DND-41 (cell line): ENCODE measurements at places on chromosomes 3 and 15.

DNA sequence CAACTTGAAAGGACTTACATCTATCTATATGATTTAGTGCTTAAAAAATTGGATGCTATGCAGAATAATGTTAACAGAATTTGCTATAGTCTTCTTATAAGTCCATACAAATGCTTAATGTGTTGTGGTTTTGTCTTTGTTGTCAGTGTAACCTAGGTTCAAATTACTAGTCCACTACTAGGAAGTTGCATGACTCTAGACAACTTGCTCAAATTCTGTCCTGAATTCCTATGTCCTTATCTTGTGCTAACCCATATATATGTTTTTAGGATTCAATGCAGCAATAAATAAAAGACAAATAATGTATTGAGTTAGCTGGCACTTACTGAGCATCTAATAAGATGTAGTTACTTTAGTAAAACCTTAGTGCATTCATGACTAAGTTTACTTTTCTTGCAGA, 276.5 kb upstream of the KCNMB2 start:
- no peaks in the 10 kb centered on the region for H3K36me3 ChIP-seq
- H3K4me3 ChIP-seq = no peak overlapping the region
- no peak overlapping the region for H3K27ac ChIP-seq
- no peak for DNase-seq

DNA sequence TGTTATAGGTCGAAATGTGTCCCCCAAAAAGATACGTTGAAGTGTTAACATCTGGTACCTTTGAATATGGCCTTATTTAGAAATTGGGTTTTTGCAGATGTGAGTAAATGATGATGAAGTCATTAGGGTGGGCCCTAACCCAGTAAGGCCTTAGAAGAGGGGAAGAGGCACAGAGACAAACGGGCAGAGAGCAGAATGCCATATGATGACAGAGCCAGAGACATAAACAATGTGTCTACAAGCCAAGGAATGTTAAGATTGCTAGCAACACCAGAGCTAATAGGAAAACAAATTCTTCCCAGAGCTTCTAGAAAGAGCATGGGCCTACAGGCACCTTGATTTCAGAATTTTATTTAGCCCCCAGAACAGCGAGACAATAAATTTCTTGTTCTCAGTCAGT, 693.1 kb upstream of the NECTIN3 start:
- no peaks in the 10 kb centered on the region for H3K27me3 ChIP-seq
- DNase-seq = no peak
- no peaks in the 10 kb centered on the region for H3K4me1 ChIP-seq
- no peak overlapping the region for H3K27ac ChIP-seq
- H3K36me3 ChIP-seq = no peaks in the 10 kb centered on the region
- no peak overlapping the region for H3K4me3 ChIP-seq

GRCh38 chr3:111607240-111607920, 12.2 kb upstream of the ZBED2 start:
- no peak overlapping the region for H3K4me3 ChIP-seq
- DNase-seq = no peak
- no peaks in the 10 kb centered on the region for H3K27me3 ChIP-seq
- peaks cover 83% of the 10 kb centered on the region for H3K36me3 ChIP-seq

- H3K4me1 ChIP-seq = no peaks in the 10 kb centered on the region
- no peaks in the 10 kb centered on the region for H3K27me3 ChIP-seq
- no peak for DNase-seq
- no peak overlapping the region for H3K4me3 ChIP-seq
- no peak overlapping the region for H3K27ac ChIP-seq
- no peaks in the 10 kb centered on the region for H3K36me3 ChIP-seq
These were observed 530.8 kb downstream of the SOX2 start for GRCh38 chr3:182242489-182242942.

- H3K4me1 ChIP-seq = no peaks in the 10 kb centered on the region
- no peak overlapping the region for H3K4me3 ChIP-seq
- no peak for DNase-seq
- no peaks in the 10 kb centered on the region for H3K27me3 ChIP-seq
- H3K36me3 ChIP-seq = no peaks in the 10 kb centered on the region
These were observed 45.4 kb downstream of the MAGI1 start for GRCh38 chr3:65993134-65993900.

DNA sequence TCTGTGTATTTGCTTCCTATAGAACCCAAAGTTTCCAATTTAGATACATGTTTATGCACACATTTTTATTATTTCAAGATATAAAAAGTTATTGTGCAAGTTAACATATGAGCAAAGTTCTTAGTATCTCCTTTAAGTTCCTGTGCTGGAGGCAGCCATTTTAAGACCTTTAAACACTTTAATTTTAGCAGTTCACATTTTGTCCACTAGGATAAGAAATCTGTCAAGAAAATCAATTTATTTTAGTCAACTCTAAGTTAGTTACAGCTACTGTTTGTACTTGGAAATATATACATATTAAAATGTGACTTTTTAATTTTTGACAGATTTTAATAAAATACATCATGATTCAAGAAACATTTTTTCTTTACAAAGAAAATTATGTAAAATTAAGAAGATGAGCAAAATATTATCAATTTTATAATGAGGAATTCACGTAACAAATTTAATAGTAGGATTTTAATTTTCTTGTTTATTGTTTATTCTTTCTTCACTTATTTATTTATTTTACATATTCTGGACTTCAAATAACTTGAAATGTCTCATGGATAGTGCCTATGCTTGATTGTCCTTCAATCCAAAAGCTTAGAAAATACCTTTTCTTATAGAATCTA, 402.6 kb upstream of the GBE1 start:
- no peak for DNase-seq
- no peaks in the 10 kb centered on the region for H3K4me1 ChIP-seq
- no peaks in the 10 kb centered on the region for H3K27me3 ChIP-seq

DNA sequence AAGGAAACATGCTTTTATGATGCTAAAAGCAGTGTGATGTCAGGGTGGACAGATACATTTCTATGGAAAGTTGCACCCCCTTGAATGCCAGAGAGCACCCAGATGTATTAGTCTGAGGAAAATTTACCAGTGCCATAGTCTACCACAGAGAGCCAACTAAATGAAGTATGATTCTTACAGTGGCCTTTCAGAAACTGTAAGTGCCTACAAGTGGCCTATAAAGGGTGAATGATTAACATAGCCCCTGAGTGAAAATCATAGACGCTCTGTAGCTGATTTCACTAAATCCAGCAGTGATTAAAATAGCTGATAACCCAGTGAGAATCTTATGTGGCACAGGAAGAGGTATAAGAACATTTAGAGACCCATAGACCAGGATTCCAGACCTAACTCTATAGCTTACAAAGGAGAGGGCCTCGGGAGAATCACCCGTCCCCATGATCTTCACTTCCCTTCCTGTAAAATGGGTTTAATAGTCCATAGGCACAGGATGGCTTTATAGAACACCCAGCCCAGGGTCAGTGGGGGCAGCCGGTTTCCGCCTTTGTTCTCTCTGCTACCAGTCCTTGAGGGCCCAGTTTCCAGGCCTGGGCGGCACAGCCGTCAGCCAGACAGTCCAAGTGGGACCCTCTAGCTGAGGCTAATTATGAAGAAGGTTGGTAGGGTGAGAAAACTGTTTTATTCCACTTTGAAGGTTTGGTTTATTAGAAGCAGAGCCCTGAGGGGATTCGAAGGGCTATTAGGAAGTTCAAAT, 35.5 kb upstream of the CACNA2D3 start:
- H3K36me3 ChIP-seq = no peaks in the 10 kb centered on the region
- no peak overlapping the region for H3K27ac ChIP-seq
- no peak for DNase-seq
- H3K4me1 ChIP-seq = no peaks in the 10 kb centered on the region

DNA sequence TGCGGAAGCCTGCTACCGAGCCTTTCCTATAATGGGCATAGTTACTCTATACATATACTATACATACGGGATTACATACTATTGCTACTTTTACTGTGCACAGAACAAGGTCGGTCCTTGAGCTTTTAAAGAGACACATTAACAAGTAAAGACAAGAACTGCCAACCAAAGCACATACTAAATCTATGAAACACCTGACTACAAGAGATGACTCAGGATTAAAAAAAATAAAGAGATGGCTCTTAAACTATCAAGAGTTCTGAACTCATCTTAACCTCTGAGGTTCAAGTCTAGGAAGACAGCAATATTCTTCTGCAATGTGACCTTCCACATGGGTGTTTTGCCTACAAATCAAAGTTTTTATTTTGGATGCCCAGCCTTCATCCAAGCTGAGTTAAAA, 106.8 kb downstream of the TNIK start:
- H3K4me3 ChIP-seq = no peak overlapping the region
- H3K4me1 ChIP-seq = no peaks in the 10 kb centered on the region
- H3K27ac ChIP-seq = no peak overlapping the region
- no peaks in the 10 kb centered on the region for H3K36me3 ChIP-seq

GRCh38 chr15:73996939-73997338, 2.4 kb downstream of the PML start:
- H3K36me3 ChIP-seq = peaks cover 20% of the 10 kb centered on the region
- DNase-seq = peak; percentile 56

- H3K4me1 ChIP-seq = no peaks in the 10 kb centered on the region
- H3K4me3 ChIP-seq = no peak overlapping the region
- no peak for DNase-seq
- no peaks in the 10 kb centered on the region for H3K27me3 ChIP-seq
- H3K27ac ChIP-seq = no peak overlapping the region
These were observed 125.9 kb upstream of the PHLDB2 start for GRCh38 chr3:111733154-111733553.

GRCh38 chr15:74265046-74265639, 29.0 kb downstream of the CCDC33 start:
- no peaks in the 10 kb centered on the region for H3K36me3 ChIP-seq
- no peak overlapping the region for H3K4me3 ChIP-seq
- H3K27me3 ChIP-seq = peaks cover 4% of the 10 kb centered on the region
- DNase-seq = peak; percentile 47
